ENCODE measurements at places on chromosomes 4 and X.
A peak's percentile ranks its signal among the peaks of the same experiment; 100 is the strongest.

DNA sequence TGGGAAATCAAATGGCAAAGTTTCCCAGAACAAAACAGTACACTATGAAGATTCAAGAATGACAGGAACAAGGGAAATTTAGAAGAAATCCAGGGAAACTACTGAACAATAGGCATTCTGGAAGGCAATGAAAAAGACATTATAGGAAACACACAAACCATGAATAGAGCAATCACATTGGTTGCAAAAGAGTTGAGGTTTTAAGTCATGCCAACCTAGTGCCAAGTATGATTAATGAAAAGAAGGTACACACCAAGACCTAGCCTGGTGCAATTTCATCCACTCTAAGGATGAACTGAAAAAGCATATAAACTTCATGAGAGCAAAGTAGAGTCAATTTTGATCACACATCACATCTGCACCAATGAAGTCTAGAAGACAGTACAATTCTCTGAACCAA lies 326.9 kb downstream of the PDHA2 start:
- no peak for DNase-seq

DNA sequence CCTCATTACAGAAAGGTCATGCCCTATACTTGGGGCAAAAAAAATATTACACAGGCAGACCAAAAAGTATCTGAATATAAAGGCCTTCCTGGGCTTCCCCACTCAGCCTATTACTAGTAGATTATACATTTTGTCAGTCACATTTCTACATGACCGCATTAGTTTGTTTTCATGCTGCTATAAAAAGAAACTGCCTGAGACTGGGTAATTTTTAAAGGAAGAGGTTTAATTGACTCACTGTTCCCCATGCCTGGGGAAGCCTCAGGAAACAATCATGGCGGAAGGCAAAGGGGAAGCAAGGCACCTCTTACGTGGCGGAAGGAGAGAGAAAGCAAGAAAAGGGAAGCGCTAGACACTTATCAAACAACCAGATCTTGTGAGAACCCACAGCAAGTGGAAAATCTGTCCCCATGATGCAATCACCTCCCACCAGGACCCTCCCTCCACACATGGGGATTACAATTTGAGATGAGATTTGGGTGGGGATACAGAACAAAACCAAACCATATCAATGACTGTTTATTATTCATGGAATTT lies 1312.0 kb downstream of the PCDH7 start:
- no peak for DNase-seq

GRCh38 chrX:131845201-131845600 lies 177.9 kb upstream of the STK26 start:
- DNase-seq: no peak

DNA sequence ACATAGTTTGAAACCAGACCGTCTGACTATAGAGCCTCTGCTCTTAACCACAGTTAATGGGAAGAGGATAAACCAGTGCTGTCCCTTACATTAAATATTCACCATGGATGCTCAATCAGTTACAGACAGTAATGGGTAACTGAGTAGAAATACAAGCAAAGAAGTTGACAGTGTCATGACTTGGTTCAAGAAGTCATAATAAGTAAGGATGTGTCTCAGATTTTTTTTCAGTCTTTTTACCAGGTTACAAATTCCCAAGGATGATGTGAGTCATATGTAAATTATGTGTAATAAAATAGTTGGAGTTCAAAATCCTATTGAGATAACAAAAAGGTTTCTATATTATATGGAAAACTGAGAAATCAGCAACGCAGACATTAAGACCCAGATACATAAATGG lies 31.1 kb downstream of the ZCCHC4 start:
- DNase-seq: no peak

DNA sequence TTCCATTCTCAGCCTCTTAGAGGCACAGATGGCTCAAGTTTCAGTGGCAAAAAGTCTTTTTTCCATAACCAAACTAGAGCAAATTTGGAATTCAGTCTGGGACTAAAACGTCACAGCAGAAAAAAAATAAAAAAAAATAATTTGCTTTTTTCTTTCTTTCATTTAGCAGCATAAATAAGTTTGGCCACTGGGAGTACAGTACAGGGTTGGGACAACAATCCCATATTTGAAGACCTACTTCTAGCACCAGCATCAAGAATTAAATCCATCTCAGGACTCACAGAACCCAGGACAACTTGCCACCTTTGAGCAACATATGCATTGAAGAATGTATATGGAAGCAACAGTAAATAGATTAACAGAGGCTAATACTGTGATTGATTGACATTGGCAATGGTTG lies 214.0 kb downstream of the FBXW7 start:
- no peak for DNase-seq

DNA sequence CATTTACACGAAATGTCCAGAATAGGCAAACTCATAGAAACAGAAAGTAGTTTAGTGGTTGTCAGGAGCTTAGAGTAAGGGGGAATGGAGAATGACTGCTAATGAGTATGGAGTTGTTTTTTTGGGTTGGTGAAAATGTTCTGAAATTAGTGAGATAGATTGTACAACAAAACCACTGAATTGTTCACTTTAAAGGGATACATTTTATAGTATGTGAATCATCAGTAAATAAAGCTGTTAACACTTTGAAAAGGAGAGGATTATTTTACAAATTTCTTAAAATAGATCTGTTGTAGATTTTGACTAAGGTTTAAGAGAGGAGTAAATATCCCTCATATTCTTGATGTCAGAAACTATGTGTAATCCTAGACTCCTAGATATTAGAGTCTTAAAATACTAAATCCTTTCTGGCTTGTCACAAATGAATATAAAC lies 82.7 kb downstream of the RAPGEF2 start:
- DNase-seq: no peak

DNA sequence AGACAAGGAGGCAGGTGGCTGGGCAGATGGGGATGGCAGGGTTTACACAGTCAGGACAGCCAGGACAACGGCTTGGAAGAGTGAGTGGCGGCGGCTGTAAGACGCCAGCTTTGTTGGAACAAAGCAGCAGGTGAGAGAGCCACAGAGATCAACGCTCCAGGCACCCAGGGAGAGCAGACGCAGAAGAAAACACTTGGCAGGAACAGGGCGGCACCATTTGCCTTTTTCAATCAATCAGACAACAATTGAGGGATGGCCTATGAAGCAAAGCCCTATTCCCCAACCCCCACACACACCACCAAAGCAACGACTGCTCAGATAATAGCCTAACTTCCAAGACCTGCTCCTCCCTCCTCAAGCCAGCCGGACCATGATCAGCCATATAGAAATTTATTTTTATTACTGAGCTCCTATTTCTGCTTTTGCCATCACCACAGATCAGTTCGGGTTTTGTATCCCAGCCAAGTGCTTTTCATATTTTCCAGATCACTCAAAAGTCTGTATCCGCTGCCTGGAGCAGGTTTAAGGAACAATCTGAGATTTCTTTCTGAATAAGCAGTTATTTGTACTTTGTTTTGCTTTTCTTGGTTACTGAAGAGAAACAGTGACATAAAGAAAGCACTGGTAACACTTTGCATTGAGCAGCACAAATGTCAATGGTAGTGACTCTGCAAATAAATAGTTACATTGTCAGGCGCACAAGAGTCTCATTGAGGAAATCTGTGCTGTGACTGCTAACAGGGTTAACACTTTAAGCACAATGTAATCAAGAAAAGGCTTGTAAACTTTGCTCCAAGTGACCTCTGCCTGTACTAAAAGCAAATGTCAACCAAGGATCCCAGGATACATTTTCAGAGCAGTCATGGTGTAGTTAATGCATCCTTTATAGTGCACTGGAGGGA lies 81.8 kb upstream of the RBPJ start:
- DNase-seq: peak; percentile 23

- DNase-seq: peak; percentile 65
These were observed 142.1 kb downstream of the CPEB2 start for GRCh38 chr4:15144249-15144966.

- DNase-seq: no peak
These were observed 12.8 kb upstream of the SLITRK4 start for GRCh38 chrX:143648705-143649104.

- DNase-seq: no peak
These were observed 117.6 kb upstream of the GPR101 start for GRCh38 chrX:137151403-137151802.

DNA sequence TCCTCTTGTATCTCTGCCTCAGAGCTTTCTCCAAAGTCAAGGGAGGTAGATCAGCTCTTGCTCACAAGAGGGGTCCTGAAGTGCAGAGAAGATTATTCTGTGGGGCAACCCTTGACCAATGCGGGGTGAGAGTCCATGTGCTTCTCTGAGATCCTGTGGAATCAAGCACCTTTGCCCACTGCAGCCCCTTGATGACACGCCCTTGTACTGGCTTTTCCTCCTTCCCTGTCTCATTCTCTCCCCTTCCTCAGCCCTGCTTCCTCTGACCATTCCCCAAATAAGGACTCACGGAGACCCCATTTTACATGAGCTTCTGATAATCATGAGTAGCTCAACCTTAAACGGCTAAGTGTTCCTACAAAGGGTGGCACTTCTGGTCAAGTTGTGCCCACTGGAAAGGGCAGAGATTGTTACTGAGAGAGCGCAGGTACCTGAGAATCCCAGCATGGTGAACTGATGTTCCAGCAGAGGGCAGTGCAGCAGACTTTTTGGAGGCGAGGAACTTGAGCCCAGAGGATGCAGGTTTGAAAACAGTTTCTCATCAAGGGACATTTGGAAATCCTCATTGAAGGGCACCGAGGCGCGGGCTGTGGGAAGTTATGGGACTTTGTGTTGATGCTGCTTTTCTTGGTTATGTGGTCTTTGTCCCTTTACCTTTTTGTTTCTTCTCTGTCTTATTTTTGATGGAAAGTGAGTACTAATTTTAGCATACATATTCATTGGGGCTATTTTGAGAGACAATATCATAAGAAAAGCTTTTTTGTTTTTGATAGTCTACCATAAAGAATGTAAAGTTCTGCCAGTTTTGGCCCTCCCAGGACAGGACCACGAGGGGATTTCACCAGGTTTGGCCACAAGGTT lies 201.3 kb downstream of the RBM46 start:
- no peak for DNase-seq

DNA sequence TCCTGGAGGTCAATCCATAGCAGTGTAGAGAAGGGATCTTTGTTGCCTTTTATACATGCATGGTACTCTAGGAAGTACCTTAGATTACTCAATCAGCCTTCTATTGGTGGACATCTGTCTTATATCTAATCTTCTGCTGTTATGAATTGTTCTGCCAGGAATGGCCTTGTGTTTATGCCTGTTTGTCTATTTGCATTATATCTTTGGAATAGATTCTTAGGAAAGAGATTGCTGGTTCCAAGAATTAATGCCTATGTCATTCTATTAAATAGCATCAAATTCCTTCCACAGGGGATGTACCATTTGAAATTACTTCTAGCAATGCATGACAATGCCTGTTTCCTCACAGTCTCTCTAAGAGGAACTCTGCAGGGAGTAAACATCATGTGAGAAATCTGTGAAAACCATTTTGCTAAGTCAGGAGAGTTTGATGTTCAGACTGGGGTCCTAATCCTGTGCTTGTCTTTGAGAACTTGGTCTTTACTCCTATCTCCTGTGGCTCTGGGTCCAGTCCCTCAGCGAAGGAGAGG lies 42.5 kb downstream of the BEX3 start:
- DNase-seq: no peak

- no peak for DNase-seq
These were observed 57.2 kb upstream of the DAPP1 start for GRCh38 chr4:99759346-99759984.

- DNase-seq: no peak
These were observed 49.8 kb downstream of the PDHA2 start for GRCh38 chr4:95889662-95890061.

GRCh38 chr4:2084316-2084715 lies 25.2 kb downstream of the NAT8L start:
- DNase-seq: no peak

- DNase-seq: no peak
These were observed 360.7 kb downstream of the TEX13C start for GRCh38 chrX:125680366-125680765.

- DNase-seq: peak; percentile 96
These were observed 482 bp upstream of the CDS1 start for GRCh38 chr4:84582302-84582987.

DNA sequence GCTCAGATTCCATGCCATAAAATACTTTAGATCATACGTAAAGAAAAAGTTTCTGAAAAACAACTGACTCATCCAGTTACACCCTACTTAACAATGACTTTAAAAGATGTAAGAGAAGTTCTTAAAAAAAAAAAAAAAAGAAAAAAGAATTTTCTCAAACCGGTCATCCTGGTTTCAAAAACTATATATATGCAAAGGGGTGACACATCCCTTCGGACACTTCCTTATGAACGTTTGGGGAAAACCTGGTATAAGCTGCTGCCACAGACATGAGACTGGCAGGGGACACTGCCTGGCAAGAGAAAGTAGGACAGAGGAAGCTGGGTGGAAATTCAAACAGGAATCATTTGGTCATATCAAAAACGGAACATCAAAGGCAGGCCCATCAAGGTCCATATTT lies 81.2 kb upstream of the PRSS48 start:
- DNase-seq: peak; percentile 15

- DNase-seq: no peak
These were observed 64.0 kb upstream of the FGF13 start for GRCh38 chrX:138775517-138775916.

GRCh38 chr4:121339307-121339706 lies 41.5 kb downstream of the QRFPR start:
- DNase-seq: no peak

DNA sequence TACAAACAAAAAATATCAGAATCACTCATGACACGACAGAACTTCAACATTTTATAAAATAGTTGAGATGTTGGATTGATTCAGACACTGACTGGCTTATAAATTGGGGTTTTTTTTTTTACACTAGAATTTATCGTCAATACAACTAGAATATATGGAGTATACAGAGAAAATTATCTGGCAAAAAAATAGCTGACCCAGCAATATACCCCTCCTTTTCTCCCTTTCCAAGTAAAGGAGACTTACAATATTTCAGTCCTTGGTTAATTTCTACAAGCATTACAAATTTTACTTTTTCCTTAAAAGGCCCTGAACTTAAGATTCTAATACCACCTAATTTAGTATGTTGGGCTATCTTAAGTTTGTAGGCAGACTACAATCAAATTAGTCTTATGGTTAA lies 76.3 kb downstream of the LCORL start:
- DNase-seq: no peak

GRCh38 chr4:7323872-7324650 lies 110.7 kb downstream of the PSAPL1 start:
- DNase-seq: peak; percentile 90

- peak; percentile 73 for DNase-seq
These were observed 5.9 kb downstream of the TIMM17B start for GRCh38 chrX:48891402-48892288.

DNA sequence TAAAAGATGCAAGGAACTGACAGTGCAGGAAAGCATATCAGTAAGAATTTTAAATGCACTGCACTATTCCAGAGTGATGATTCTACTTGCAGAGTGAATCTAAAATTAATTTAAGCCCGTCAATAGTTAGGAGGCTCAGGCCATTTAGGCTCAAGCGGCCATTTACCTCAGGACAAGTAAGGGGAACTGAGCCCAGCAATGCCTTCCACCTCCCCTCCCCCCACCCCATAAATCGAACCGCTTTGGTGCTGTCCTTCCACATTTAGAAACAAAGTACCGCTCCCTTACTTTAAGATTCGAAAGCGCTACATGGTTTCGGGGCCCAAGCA lies 665 bp downstream of the RBM41 start:
- peak; percentile 2 for DNase-seq
